ENCODE measurements at places on chromosomes 16 and 17. TPM values are rescaled to one million over a fixed set of nuclear protein-coding genes. Genes with fewer than 3 reads are reported as not detected.

DNA sequence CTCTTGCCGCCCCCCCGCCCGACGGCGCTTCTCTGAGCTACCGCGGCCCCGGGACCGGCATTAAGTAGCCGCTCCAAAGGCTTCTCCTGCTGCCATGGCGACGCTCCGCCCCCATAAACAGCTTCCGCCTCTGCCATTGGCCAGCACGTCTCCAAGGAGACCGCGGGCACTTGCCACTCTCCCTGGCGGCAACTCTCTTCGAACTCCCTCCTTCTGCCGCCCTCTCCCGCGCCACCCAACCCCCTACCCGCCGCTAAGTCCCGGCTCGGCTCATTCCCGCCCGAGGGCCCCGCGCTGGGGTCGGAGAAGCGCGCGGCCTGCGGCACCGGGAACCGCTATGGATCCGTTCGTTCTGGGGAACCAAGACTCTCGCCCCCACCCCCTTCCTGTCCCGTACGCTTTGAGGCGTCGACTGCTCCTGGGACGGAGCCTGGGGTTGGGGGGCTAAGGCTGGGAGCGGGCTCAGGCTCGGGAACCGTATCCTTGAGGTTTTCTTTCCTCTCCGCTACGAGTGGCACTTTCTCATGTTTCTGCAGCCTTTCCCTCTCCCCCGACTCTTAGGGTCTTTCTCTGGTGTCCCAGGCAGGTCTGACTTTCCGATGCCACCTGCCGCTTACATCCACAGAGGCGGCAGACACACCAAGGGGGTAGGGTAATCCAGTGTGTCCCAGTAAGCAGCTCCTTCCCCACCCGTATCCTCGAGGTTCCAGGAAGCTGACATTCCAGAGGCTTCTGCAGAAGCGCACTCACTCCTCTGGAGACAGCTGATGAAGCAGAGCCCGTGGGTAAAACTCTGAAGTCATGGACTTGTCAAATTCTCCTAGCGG is at the start of gene FOXJ1:
FOXJ1 (minus strand) TSS at position 34 of the 827 bp plus-strand sequence. CDS start 850 bp downstream, outside the sequence.
- DNase-seq, result peak; percentile 87

DNA sequence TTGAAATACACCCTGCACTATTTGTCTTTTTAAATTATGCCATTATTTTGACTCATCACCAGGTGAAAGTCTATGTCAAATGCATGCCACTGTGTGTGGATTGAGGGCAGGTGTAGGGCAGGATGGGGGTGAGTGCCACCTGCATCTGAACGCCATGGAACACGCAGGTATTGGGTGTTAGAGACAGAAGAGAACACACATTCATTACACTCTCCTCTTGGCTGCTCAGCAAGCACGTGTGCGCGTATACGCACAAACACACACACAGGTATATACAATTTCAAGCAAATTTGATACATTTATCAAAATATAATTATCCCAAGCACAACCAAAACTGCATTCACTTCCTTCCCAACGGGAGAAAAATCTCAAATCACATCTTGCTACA is 268.9 kb downstream of the NTN1 start:
- no peak for DNase-seq

DNA sequence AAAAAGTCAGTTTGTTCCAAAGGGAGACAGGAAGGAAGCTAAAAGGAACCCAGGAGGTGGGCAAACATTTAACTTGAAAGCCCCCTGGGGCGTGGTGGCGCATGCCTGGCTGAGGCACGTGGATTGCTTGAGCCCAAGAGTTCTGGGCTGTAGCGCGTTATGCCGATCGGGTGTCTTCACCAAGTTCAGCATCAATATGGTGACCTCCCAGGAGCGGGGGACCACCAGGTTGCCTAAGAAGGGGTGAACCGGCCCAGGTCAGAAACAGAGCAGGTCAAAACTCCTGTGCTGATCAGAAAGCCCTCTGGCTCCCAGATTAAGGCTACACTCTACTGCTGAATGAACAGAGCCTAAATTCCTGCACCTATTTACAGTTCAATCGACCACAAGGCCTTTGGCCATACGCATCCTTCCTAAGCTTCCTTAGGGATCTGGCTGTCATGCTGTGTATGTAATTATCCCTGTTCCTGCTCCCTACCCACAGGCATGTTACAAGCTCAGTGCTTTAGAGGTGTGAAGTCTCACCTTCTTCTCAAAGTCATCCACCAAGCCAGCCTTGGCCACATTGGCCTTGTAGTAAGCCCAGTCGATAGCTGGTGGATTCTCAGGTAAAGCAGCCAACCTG is 5.0 kb downstream of the ATP5PD start:
- DNase-seq, result no peak

DNA sequence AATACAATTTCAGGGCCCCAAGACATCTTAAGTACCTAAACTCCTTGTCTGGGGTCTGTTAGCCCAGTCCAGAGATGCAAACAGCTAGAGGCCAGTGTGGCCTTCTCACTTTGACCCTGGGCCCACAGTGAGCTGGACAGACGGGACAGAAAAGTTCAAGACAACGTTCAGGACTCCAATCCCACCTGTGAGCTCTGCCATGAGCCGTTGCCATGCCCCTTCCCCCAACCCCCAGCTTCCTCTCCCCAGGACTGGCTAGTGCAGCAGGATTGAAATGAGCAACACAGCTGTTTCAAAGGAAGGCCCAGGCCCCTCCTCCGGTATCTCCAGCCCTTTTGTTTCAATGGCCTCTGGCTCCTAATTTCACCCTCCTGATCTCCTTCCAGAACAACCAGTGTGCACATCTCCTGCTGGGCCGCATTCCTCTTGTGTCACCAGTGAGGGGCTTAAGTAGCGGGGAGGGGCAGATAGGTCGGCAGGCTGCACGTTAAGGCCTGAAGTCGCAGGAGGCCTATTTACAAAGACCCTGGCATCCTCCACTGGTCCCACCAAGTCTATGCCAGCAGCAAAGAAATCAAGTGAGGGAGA is 11.3 kb downstream of the AXIN2 start:
- no peak for DNase-seq

- DNase-seq, result peak; percentile 14
These were observed 211.2 kb downstream of the RPTOR start for GRCh38 chr17:80755650-80756405.

DNA sequence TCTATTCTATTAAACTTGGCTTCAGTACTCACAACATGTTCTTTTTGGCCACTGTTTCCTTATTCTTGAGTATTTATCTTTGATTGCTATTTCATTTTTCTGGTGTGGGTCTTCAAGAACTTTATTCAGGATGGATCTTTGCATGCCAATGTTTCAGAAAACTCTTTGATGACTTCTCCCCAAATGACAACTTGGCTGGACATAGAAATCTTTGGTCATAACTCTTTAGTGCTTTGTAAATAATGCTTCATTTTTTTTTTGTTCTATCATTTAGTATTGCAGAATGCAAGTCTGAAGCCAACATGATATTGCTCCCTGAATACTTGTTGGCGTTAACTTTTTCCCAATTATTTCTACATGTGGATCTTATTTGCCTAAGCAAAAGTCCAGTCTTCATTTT is 103.6 kb upstream of the HS3ST2 start:
- DNase-seq, result no peak

GRCh38 chr16:53913099-53913870 is 209.3 kb downstream of the FTO start:
- no peak for DNase-seq

GRCh38 chr16:85312642-85313525 is 200.6 kb upstream of the CIBAR2 start:
- no peak for DNase-seq

The ABCC12 gene
- not detected for total RNA-seq

DNA sequence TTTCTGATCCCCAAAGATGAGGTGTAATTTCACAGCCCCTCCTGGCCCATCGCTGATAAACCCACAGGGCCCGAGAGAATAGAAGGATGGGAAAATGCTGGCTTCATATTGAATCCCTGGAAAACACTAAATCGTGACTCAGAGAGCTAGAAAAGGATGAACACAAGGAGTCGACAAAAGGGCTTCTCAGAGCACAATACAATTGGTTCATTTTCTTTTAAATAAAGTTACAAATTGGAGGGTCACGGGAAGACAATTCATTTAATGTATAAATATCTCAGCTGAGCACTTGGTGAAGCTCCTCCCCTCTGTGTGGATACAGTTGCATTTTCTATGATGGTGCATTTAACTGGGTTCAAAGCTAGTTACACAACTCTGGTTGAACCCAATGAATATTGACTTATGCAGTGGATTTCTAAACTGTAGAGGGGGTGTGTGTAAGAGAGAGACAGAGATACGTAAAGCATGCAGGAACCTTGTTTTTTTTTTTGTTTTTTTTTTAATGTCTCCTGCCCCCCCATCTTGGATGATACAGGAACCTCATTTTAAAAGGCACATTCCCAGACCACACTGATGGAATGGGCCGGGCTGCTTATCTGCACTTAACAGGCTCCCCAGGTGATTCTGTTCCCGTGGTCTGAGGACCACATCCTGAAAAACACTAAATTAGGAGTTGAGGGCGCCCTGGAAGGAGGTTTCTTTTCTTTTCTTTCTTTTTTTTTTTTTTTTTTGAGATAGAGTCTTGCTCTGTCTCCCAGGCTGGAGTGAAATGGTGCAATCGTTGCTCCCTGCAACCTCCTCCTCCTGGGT is 14.1 kb downstream of the TTYH2 start:
- DNase-seq, result no peak

DNA sequence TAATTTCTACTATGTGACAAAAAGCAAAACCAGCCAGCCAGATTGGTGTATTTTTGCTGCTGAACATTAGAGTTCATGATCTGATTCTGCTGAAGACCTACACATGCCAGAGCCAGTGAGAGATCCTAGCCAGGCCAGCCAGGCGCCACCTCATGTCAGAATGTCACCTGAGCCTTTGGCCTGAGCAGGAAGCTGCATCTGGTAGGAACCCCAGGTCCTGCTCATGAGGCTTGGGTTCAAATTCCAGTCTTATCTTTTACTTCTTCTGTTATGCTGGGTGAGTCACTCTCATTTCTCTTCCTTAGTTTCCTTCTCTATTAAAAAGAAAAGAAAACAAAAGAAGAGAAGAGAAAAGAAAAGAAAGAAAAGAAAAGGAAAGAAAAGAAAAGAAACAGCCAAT is 585.1 kb upstream of the CDH5 start:
- DNase-seq, result no peak

The TSPOAP1 gene
- 21.0 TPM for total RNA-seq

GRCh38 chr16:22425036-22425801 is 50.8 kb upstream of the CDR2 start:
- peak; percentile 60 for DNase-seq

GRCh38 chr16:70162041-70162451 is 11.5 kb upstream of the CLEC18C start:
- no peak for DNase-seq

The TBC1D3E gene
- not detected for total RNA-seq

DNA sequence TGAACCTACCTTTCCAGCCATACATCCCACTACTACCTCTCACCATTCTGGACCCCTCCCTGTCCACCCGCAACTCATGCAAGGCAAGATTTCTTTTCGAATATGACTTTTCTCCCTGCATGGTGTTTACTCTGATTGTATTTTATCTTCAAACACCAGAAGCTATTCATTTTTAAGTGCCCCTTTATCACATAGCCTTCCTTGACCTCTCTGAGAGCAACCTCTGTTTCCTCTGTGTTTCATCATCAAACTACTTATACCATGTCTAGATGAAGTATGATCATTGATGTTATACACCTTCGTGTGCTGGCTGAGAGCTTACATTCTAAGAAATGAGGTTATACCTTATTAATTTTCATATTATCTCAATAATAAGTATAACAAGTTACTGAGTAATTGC is 31.8 kb downstream of the SYCE1L start:
- DNase-seq, result no peak

The ABCC6 gene
- total RNA-seq, result 0.29 TPM

All from ureter (tissue), 1 donor.